ENCODE measurements at places on chromosomes 1 and 21.

- peak; percentile 77 for DNase-seq
Measured at GRCh38 chr1:20376880-20377494, 86.3 kb downstream of the VWA5B1 start.

- DNase-seq, result no peak
Measured at GRCh38 chr1:55572878-55573734, 357.9 kb upstream of the USP24 start.

DNA sequence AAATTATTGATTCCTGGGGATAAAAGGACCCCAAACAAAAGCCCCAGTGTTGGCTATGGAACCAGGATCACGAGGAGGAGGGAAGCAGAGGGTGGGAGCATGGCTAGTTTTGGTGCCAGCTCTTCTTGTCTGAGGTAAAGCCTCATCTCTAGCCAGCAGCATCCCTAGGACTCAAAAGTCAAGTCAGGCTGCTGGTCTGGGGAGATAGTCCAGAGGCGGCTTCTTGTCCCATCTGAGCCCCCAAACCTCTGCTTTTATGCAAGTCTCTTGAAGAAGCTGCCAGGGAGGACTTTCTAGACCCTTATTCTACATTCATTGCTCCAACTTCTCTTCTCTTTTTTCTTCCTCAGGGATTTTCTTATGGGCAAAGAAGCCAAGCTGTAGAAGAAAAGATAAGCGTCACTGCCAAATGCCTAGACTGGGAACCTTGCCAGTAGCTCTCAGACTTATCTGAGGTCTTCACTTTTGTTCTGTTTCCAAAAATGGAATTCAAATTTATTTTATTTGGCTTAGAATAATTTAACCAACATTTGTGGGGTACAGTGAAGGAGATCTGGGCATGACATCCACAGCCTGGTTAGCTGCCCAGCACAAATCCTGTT, 6.9 kb upstream of the ANKRD35 start:
- DNase-seq, result no peak

DNA sequence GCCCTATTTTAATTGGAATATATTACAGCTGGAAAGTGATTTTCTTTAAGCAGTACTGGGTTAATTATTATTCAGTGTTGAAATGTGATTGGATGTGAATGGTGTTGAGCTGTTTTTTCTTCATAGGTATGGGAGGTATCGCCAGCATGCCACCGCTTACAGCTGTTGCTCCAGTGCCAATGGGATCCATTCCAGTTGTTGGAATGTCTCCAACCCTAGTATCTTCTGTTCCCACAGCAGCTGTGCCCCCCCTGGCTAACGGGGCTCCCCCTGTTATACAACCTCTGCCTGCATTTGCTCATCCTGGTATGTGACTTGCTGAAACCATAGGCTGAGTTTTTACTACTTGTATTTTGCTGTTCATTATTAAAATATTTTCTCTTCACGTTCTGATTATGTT, 107.7 kb downstream of the ITSN1 start:
- DNase-seq, result no peak

GRCh38 chr1:196002906-196003305, 605.3 kb downstream of the KCNT2 start:
- no peak for DNase-seq

DNA sequence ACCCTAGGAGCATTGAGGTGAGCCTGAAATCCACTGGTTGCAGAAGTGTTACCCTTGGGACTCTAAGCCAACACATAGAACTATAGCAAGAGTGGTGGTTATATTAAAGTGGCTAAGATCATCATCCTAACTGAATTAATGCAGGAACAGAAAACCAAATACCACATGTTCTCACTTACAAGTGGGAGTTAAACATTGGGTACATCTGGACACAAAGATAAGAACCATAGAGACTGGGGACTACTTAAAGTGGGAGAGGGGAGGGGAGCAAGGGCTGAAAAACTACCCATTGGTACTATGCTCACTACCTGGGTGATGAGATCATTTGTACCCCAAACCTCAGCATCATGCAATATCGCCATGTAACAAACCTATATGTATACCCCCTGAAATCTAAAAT, 100.0 kb downstream of the SLC25A24 start:
- no peak for DNase-seq

DNA sequence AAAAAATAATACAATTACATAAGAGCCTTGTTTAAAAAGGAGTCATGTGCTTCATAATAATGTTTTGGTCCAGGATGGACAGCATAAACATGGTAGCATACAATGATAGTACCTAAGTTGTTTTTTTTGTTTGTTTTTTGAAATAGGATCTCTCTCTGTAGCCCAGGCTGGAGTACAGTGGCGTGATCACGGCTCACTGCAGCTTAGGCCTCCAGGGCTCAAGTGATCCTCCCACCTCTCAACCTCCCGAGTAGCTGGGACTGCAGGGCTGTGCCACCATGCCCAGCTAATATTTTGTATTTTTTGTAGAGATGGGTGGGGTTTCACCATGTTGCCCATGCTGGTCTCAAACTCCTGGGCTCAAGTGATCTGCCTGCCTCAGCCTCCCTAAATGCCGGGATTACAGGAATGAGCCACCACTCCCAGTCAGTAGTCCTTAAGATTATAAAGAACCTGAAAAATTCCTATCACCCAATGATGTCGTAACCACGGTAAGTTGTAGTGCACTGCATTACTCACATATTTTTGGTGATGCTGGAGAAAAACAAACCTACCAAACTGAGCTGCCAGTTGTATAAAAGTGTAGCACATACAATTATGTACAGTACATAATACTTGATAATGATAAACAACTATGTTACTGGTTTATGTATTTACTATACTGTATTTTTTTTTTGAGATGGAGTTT, 22.4 kb upstream of the RCOR3 start:
- no peak for DNase-seq

DNA sequence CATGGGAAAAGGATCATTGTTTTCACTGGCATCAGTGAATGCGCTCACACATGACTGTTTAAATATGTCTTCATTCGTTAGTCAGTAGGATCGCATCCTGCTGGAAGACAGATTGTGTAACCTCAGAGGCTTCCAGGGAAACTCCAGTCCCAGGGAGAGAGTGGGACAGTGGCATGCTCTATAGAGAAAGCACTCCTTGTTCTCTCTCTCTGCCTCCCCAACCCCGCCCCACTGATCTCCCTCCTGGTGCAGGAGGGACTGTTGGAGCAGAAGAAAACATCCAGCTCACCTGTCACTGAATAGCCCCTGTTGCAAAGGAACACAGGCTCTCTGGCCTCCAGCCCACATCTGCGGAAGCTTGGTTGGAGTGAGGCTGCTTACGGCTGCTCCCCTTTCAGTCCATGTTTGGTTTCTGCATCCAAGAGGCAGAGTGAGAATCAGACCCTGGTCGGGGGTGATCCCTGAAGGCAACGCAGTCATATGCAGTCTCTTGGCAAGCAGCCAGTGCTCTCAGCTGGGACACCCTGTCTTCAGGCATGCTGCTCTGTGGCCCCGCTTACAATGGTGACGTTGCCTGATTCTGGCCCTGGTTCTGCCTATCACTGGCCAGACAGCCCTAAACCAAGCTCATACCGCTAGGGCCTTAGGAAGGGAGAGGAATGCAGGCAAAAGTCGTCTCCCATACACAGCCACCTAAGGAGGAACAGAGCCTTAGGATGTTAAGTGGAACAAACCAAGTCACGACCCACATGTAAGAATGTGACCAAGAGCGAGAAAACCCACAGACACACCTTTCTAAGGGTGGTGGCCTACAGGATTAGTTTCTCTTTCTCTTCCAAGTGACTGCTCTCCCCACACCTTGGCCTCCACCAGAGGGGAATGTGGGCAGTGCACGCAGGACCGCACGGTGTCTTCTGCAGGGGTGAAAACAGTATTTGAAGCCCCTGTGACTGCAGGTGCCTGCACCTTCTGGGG, 39.7 kb downstream of the BACE2 start:
- no peak for DNase-seq

DNA sequence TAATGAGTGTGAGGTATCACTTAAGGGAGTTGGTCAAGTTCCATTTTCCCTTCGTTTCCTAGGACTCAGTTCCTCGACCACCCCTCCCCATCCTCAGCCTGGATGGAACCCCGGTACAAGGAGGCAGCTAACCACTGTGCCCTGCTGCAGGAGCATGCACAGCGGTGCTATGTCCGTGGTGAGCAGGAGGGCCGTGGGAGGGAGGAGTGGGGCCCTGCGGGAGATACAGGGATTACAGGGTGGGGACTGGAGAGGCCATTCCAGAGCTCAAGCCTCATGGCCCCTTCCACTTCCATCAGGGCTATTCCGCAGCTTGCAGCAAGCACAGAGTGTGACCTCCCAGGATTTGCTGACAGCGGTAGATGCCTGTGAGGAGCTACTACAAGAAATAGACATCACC, 25.8 kb downstream of the HYI start:
- DNase-seq, result no peak

DNA sequence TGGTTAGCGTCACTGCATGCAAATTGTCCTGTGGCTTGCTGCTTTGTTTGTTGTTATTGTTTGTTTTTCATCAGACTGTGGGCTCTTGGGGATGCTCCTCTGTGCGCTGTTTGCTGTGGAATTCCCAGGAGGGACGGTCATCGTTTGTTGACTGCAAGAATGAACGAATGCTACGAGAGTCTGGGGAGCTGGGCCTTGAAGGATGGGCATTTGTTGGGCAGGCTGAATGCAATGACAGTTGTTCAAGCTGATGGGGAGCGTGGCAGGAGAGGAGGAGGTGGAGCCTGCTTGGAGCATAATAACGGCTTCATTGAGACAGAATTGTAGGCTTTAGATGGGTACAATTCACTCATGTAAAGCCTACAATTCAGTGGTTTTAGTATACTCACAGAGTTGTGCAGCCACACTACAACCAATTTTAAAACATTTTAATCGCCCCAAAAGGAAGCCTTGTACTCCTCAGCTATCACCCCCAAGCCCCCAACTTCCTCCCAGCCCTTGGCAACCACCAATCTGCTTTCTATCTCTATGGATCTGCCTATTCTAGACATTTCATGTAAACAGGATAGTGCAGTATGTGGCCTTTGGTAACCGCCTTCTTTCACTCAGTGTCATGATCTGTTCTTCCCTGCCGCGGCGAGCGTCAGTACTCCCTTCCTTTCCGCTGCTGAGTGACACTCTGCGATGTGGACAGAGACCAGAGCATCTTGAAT, 190.2 kb downstream of the CAMTA1 start:
- no peak for DNase-seq

GRCh38 chr1:113659556-113659955, 99.7 kb downstream of the PHTF1 start:
- DNase-seq, result no peak

- DNase-seq, result no peak
Measured at GRCh38 chr1:199204231-199204630, 565.4 kb downstream of the PTPRC start.

GRCh38 chr1:96329121-96329520, 392.5 kb upstream of the PTBP2 start:
- no peak for DNase-seq

DNA sequence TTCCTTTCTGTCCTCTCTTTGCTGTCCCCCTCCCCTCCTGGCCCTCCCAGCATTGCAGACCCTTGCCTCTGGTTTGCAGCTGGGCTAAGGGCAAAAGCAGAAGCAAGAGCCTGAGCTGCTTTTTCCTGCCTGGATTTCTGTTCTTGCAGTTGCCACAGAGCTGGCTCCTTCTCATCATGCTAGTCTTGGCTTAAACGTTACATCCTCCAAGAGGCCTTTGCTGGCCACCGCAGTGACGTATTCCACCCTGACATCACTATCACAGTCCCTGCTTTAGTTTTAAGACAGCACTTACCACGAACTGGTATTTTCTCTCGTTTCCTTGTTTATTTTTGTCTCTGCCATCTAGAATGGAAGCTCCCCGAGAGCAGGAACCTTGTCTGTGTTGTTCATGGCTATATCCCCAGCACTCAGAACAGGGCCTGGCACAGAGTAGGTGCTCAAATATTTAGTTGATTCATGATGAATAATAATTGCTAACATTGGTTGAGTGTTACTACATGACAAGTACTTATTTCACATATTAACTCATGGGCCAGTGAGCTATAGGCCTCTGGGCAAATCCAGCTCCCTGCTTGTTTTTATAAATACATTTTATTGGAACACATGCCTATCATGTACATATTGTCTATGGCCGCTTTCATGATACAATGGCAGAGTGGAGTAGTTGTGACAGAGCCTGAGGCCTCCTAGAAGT, 13.2 kb upstream of the CSF1 start:
- no peak for DNase-seq

DNA sequence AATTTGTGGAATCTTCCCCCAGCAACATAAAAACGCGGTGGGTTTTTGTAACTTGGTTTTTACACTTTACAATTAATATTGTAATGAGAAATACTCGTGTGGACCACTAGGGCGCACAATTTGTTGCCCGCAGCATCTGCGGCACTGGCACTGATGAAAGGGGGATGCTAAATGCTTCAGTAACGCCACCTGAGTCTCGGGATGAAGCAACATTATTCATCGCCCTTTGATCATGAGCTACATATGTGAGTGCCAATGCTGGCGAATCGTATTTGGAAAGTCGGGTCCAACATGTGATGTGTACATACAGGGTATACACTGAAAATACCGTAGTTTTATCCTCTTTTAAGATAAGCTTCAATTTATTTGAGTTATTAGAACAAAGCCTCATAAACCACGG, 34.2 kb upstream of the COX20 start:
- peak; percentile 15 for DNase-seq

GRCh38 chr1:204203206-204203767, 7.0 kb upstream of the KISS1 start:
- no peak for DNase-seq

DNA sequence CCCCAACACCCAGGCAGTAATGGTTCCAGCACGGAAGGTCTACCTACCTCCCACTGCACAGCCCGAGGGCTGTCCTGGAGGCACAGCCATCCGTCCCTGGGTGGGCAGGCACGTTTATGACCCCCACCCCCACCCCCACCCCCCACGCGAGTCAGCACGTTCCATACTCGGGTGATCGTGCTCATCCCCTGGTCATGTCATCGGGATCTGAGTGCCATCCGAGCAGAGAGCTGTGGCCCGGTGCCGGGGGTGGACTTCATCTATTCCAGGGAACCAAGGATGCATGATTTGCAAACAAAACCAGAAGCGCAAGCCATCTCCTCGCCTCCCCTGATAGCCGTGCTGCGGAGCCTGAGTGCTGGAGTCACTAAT, 1.1 kb downstream of the TSPEAR start:
- DNase-seq, result no peak

GRCh38 chr1:208944981-208945451, 638.5 kb upstream of the CAMK1G start:
- no peak for DNase-seq

- DNase-seq, result no peak
Measured at GRCh38 chr1:19353596-19353995, 41.5 kb downstream of the SLC66A1 start.
